Dermis microvascular lymphatic vessel endothelial cell (primary cell): ENCODE measurements at places on chromosomes 4 and X. TPM values are rescaled to one million over a fixed set of nuclear protein-coding genes. Genes with fewer than 3 reads are reported as not detected.

GRCh38 chr4:165048170-165048569 is 5.5 kb upstream of the TRIM75 start:
- no peak for DNase-seq

DNA sequence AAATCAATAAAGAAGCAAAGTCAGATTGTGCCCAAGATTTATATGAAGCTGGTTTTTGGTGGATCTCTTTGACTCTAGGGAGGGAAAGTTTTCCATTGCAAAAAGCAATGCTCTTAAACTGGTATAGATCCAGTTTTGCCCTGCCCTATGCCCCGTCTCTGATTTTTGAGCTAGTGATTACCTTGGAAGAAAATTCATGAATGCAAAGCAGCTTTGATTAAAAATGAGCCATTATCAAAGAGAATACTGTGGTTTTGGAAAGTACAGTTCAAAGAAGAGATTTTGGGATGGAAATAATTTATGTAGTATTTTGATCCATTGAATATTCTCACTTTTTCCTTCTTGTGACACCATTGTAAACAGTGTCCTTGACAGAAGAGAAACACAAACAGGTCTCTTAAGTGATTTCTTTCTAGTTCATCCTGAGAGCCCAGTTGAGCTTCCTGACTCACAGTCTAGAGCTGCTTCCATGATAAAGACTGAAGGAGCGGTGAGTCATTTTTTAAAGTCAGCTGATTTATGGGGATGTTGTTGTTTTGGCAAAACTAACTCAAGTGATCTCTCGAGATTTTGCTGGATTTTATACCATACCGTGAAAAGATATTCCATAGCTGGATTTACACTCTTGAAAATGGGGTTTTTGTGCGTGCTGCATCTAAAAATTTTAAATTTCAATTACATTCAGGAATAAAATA is 76.7 kb downstream of the AFF1 start:
- no peak for DNase-seq

- DNase-seq = no peak
These were observed 293.2 kb downstream of the PRR32 start for GRCh38 chrX:127112726-127113125.

- DNase-seq = no peak
These were observed 36.0 kb downstream of the HTR2C start for GRCh38 chrX:114619874-114620273.

DNA sequence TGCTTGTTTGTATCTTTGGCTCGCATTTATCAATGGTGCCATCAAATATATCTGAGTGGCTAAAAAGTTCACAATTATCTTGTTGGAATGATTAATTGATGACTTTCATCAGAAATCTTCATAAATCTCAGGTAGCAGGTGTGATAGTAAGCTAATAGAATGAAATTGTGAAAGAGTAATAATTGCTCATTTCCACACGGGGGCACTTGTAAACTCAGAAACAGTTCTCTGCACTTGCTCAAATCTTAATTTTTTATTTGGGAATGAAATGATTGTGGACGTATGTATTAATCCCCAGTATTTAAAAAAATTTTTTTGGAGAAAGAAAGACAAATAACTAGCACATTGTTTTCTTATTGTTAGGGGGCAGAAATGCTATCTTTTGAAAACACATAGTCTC is 132.8 kb downstream of the DTHD1 start:
- no peak for DNase-seq

DNA sequence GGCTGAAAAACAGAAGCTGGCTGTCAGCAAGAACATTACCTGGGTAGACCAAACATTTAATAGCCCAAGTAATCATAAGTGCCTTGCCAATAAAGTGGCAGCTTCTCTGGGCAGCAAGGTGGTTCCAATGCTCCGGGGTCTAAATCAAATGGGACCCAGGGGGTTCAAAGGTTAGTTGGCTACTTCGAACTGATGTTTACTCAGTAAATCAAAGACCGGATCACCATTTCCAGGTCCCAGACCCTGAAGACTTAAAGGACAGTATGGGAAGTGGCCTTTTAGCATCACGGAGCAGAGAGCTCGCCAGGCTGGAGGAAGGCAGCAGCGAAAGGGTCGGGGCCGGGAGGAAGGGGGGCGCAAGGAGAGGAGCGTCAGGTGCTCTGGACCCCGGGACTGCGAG is 1.0 kb downstream of the SH3KBP1 start:
- no peak for DNase-seq

DNA sequence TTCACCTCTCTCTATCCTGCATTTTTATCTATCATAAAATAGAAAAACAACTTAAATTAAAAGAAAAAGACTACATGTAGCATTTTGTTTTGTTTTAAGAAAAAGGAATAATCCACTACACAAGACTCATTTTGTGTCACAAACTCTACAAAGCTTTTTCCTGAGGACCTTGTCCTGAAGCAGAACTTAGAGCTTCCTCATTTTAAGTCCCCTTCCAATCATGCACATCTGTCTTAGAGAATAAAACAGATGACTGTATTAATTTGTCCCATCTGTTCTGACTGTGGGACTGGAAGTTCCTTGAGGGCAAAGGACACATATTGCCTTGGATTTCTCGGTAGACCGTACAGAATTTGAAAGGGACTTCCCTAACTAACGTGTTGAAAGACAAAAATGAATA is 218.5 kb downstream of the COL25A1 start:
- no peak for DNase-seq

Gene NR3C2
- 6.0 and 8.5 TPM in 2 replicates for total RNA-seq

GRCh38 chrX:63581906-63582305 is 203.1 kb downstream of the ARHGEF9 start:
- DNase-seq = no peak

GRCh38 chr4:38189445-38189844 is 229.2 kb downstream of the PTTG2 start:
- DNase-seq = peak; percentile 80

GRCh38 chr4:21092531-21092930 is 392.3 kb downstream of the PACRGL start:
- no peak for DNase-seq

- peak; percentile 66 for DNase-seq
These were observed 101.0 kb downstream of the ATP11C start for GRCh38 chrX:139831675-139832456.

DNA sequence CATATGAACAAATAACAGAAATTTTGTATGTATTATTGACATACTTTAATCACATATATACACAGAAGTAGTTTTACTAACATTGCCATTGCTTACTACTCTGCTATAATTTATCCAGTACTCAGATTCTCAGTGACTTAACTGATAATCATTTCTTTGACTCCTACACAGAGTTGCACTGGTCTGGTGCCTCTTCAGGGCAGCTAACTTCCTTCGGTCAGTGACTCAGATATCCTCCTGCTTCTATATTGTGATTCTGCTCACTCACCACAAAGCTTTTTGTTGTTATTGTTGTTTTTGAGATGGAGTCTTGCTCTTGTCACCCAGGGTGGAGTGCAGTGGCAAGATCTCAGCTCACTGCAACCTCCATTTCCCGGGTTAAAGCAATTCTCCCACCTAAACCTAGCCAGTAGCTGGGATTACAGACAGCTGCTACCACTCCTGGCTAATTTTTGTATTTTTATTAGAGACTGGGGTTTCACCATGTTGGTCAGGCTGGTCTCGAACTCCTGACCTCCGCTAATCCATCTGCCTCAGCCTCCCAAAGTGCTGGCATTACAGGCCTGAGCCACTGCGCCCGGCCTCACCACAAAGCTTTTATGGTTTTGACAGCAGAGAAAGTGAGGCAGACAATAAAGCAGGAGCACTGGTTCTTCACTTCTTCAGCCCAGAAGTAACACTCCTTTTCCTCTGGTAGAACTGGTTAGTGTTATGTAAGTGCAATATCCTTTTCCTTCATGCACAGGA is 499.3 kb downstream of the EPHA5 start:
- no peak for DNase-seq

GRCh38 chr4:78310740-78311115 is 240.8 kb upstream of the ANXA3 start:
- DNase-seq = no peak

Gene FAM53A
- 0.26 and 1.4 TPM in 2 replicates for total RNA-seq

Gene NAP1L5
- 1.9 and 2.4 TPM in 2 replicates for total RNA-seq

GRCh38 chr4:73053076-73053475 is 16.4 kb downstream of the COX18 start:
- DNase-seq = no peak

Gene SMIM10
- 1.5 and 1.9 TPM in 2 replicates for total RNA-seq

GRCh38 chrX:22037911-22038537 is 5.9 kb downstream of the PHEX start:
- no peak for DNase-seq

- no peak for DNase-seq
These were observed 10.1 kb upstream of the CXCL8 start for GRCh38 chr4:73730292-73730691.

Gene RHOXF2B
- total RNA-seq = not detected in 2 replicates

DNA sequence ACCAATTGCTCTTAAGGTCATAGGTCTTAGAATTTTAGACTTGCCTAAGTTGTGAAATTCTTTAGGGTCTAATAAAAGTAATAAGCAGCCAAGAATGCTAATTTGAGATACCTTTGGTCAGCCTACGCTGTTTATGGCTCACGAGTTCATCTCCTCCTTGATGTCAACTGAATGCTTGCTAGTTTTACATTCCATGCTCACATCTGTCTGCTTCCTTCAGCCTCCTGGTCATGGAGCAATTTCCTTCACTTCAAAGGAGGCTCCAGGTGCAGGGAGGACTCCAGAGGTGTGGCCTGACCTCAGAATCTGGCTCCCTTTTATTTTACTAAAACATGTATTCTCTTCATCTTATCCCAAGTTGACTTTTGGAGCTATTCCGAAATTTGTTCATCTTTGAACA is 23.3 kb upstream of the LNX1 start:
- no peak for DNase-seq

DNA sequence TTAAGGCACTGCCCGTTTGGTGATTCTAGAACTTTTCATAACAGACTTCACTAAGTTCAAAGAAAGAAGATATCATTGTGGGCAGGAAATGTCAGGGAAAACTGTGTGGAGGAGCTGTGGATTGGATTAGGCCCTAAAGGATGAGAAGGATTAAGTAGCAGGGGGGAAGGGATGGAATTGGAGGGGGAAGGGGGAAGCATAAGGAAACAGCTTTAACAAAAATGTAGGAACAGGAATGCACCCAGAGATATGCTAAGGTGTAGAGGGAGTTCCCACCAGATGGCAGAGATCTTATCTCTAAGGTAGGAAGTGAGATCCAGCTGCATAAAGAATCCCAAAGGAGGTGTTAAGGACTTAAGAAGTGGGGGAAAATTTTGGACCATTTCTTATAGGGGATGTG is 114.5 kb downstream of the LARP7 start:
- DNase-seq = no peak

DNA sequence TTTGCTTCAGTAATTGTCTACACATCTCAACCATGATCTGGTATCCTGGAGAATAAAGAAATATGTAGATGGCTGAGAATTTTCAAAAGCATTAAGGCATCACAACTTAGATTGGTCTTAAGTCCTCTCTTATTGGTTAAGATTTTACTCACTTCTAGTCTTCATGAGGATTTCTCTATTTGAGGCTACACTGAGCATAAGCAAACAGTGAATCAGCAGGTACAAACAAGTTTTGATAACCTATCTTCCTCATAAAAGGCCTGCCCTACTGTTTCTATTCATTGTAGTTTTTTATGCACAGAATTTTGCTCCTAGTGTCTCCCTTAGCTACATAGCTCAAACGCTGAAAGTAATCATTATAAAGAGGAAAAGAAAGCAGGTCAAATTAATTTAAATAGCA is 460.7 kb upstream of the RPS6KA3 start:
- DNase-seq = no peak

Gene SSX1
- total RNA-seq = not detected in 2 replicates

Gene PABPC4L
- total RNA-seq = 0.26 and 0.51 TPM in 2 replicates

GRCh38 chr4:99411041-99411440 is 24.1 kb downstream of the ADH7 start:
- DNase-seq = no peak

GRCh38 chr4:99891351-99891750 is 2.9 kb downstream of the LAMTOR3 start:
- no peak for DNase-seq

- no peak for DNase-seq
These were observed 8.7 kb downstream of the EGF start for GRCh38 chr4:109921384-109921808.
